Fibroblast of skin of back (primary cell): ENCODE measurements at places on chromosomes 4 and X.

DNA sequence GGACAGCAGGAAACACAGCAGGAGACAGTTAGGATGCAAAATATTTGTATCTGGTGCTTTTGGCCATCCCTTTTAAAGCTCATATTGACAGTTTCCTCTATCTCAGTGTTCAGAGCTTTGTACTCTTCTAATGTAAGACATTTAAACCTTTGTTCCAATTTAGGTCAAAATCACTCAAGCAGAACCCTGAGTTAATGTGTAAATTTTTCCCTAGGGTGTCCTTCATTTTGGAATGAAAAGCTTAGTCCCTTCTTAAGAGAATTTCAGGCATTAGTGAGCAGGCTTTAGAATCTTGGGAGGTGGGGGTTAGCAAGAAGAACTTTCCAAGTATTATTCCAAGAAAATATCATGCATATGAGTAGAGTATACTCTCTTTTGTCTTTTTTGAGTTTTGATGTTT, 188.7 kb downstream of the GBA3 start:
- DNase-seq: no peak

DNA sequence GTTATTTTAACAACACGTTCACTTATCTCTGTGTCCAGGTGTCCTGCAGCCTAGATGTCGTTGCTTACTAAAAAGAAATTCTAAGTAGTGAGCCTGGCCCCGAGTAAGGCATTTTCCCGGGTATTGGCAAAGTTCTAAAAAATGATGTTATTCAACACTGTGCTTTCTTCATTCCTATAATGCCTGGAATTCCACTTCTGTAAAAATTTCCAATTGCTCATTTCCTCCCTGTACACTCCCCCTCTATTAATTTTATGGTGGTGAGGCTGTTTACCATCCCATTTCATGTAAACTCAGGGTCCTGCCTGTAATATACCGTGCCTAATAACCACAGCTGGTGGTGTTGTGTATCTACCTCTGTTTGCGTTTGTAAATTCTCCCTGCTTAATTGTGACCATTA, 14.2 kb downstream of the BST1 start:
- DNase-seq: peak; percentile 77

- DNase-seq: peak; percentile 62
These were observed 5.9 kb upstream of the GRPEL1 start for GRCh38 chr4:7073526-7074390.

GRCh38 chr4:124123181-124123580, 589.4 kb downstream of the ANKRD50 start:
- DNase-seq: no peak

GRCh38 chrX:118506805-118507480, 11.3 kb downstream of the DOCK11 start:
- no peak for DNase-seq

GRCh38 chr4:126106658-126107057, 791.9 kb downstream of the FAT4 start:
- DNase-seq: no peak

- DNase-seq: peak; percentile 3
These were observed 926.9 kb downstream of the FAT4 start for GRCh38 chr4:126241634-126242033.

- no peak for DNase-seq
These were observed 108.3 kb upstream of the RPS6KA3 start for GRCh38 chrX:20374900-20375438.

- DNase-seq: no peak
These were observed 36.4 kb upstream of the CLCN4 start for GRCh38 chrX:10120331-10120730.

GRCh38 chrX:123476611-123477219, 256.1 kb downstream of the THOC2 start:
- DNase-seq: no peak

- DNase-seq: peak; percentile 74
These were observed 51.7 kb upstream of the OTUD4 start for GRCh38 chr4:145231906-145232700.

DNA sequence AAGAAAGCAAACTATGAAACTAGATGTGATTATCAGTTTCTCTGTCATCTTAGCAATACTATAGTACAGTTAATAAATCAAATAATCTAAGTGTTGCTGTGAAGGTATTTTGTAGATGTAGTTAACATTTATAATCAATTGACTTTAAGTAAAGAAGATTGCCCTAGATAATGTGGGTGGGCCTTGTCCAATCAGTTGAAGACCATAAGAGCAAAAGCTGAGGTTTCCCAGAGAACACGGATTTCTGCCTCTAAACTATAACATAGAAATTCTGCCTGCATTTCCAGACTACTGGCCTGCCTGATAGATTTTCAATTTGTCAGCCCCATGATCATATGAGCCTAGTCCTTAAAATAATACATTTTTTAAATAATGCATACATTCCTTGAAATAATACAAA, 222.9 kb downstream of the PCDH18 start:
- no peak for DNase-seq

- DNase-seq: no peak
These were observed 146.1 kb downstream of the SHOX start for GRCh38 chrX:776529-777230.

DNA sequence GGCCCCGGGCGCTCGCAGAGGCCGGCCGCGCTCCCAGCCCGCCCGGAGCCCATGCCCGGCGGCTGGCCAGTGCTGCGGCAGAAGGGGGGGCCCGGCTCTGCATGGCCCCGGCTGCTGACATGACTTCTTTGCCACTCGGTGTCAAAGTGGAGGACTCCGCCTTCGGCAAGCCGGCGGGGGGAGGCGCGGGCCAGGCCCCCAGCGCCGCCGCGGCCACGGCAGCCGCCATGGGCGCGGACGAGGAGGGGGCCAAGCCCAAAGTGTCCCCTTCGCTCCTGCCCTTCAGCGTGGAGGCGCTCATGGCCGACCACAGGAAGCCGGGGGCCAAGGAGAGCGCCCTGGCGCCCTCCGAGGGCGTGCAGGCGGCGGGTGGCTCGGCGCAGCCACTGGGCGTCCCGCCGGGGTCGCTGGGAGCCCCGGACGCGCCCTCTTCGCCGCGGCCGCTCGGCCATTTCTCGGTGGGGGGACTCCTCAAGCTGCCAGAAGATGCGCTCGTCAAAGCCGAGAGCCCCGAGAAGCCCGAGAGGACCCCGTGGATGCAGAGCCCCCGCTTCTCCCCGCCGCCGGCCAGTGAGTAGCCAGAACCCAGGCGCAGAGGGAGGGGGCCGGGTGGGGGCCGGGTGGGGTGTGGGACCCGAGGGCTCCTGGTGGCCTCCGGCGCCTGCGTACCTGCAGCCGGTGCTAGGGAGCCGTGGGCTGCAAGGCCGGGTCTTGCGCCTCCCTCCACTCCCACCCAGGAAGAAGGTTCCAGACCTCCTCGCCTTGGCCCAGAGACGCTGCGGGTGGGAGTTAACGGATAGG, 534 bp downstream of the MSX1 start:
- DNase-seq: no peak

GRCh38 chr4:181959121-181959520, 284.1 kb upstream of the TENM3 start:
- peak; percentile 98 for DNase-seq
